ENCODE measurements at places on chromosomes 1 and 21.

DNA sequence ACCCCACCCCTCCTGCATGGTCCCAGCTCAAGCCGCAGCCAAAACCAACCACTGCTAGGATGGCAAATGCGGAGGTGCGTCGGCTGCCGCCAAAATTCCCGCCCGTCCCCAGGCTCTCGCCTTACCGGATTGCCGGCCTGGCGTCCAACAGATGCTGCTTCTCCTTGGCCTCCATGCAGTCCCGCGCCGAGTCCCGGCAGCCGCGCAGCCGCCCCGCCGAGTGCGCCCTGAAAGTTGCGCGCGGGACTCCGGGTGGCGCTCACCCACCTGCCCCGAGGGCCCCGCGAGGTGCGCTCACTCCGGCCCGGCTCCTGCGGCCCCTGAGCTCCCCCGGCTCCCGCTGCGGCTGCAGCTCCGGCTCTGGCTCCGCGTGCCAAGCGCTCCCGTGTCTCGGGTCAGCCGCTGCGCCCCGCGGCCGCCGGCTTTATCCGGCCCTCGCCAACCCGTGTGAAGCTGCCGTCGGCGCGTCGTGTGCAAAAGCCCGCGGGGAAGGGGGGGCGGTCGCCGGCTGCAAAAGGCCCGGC, at the start of gene SLC30A2:
Gene SLC30A2 (minus strand): TSS at position 397 of the 524 bp plus-strand sequence. CDS start 222 bp downstream, at position 175.
- DNase-seq: no peak

GRCh38 chr1:239053279-239053678, 333.1 kb upstream of the CHRM3 start:
- DNase-seq: no peak

GRCh38 chr1:65942476-65942875, 149.8 kb downstream of the PDE4B start:
- DNase-seq: no peak

- DNase-seq: no peak
These were observed 7.9 kb upstream of the OPRD1 start for GRCh38 chr1:28804071-28804470.

- no peak for DNase-seq
These were observed 30.9 kb downstream of the SELL start for GRCh38 chr1:169680377-169681019.

GRCh38 chr1:209412036-209412435, 171.5 kb upstream of the CAMK1G start:
- no peak for DNase-seq

DNA sequence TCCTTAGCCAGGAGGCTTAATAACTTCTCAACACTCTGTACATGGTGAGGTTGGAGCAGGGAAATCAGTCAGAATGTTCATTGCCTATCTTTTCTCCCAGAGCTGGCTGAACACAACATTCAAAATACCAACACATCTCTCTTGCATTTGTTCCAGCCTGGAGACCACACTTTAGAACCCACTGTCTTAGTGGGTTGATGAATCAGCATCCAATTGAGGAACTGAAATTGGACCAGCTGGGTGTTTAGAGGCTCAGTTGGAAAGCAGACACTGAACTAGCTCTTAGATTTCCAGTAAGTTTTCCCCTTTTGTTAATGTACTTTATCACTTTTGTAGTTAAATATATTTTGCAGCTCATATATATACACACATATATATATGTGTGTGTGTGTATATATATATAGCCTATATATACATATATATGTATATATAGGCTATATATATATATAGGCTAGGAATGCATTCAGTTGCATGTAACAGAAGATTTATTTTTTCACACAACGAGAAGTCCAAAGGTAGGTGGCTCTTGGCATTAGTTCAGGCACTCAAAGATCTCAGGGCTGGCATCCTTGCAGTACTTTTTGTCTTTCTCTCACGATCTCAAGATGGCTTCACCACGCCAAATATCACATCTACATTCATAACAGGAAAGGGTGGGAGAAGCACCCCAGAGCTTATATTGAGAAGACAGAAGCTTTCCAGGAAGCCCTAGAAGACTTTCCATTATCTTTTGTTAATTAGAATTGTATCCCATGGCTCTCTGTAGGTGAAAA, 35.0 kb upstream of the HUNK start:
- no peak for DNase-seq

GRCh38 chr1:210328032-210328745, 513 bp upstream of the HHAT start:
- no peak for DNase-seq

DNA sequence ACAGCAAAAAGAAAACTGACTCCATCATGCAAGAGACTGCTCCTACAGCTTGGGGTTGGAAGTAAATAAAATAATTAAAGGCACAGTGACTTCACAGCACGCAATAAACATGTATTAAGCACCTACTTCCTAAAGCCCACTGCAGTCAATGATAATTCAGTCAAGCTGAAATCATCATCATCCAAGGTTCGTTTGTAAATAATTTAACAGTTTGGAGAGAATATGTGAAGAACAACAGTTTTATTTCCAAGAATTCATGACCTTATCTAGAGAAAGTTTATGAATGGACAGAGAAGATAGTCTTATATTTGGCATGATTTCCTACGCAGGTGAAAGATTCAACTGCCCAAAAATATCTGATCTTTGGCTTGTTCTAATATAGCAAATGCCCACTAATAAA, 86.8 kb downstream of the SMYD3 start:
- DNase-seq: no peak

DNA sequence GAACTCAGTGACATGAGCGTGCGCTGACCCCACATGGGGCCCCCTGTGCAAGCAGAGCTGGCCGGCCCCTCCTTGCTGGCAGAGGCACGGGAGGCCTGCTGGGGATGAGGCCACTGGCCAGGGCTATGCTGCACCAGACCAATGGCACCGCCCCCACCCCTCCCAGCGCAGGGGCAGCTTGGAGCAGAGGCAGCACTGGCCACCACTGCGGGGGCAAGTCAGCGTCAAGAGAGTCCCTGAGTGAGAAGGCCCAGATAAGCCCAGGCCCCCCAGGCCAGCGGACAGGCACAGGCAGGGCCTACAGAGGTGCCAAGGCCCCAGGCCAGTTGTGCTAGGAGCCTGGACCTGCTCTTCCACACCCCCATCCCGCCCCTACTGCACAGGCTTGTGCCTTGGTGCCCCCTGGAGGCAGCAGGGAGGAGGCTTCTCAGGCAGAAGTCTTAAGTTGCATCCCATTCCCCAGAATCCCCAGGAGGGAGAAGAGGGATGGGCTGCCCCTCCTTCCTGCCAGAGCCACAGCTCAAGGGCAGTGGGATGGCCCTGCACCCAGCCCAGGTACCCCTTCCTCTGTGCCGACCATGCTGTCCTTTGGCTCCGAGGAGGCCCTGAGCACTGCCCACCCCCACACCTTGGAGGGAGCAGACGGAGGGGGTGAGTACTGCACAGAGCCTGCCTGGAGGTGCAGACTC, 35.8 kb downstream of the EPHX1 start:
- DNase-seq: peak; percentile 88

- DNase-seq: no peak
These were observed 20.9 kb downstream of the CA6 start for GRCh38 chr1:8966606-8967005.

GRCh38 chr1:243943671-243944428, 93.8 kb upstream of the AKT3 start:
- DNase-seq: peak; percentile 33

- no peak for DNase-seq
These were observed 250.6 kb upstream of the ZP4 start for GRCh38 chr1:238141353-238141752.

DNA sequence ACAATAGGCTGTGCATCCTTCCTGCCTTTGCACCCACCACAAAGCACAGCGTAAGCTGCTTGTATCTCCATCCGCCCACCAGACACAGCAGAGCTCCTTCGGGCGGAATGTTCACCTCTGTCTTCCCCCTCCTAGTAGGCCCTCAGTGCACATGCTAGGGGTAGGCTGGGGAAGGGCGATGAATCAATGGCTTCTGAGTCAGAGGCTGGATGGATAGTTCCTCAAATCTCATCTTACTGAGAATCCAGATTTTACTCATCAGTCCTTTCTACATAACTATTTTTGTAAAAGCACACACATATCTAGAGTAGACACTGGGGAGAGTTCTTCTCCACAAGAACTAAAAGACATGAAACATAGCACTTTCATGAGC, 73.8 kb downstream of the BCAR3 start:
- DNase-seq: no peak

- DNase-seq: no peak
These were observed 39.5 kb downstream of the OSBPL9 start for GRCh38 chr1:51656374-51656773.

GRCh38 chr1:9181176-9181906, 52.4 kb upstream of the GPR157 start:
- DNase-seq: no peak

- DNase-seq: no peak
These were observed 31.1 kb downstream of the C1orf21 start for GRCh38 chr1:184417916-184418315.

DNA sequence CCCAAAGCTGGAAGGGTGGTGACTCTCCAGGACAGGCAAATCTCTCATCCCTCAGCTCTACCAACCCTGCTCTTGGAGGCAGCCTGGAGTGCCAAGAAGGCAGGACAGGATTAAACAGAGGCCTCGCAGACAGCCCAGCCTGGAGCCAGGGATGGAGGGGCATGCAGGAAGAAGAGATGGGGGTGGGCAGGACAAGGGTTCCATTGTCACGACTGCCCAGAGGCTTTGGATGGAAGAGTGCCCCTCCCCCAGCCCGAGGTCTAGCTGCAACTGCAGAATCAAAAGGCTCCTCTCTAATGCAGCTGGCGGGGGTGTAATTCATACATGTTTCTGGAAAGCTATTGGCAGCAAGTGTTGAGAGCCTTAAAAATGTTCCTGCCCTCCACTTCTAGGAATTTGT, 8.8 kb downstream of the RAB7B start:
- no peak for DNase-seq

DNA sequence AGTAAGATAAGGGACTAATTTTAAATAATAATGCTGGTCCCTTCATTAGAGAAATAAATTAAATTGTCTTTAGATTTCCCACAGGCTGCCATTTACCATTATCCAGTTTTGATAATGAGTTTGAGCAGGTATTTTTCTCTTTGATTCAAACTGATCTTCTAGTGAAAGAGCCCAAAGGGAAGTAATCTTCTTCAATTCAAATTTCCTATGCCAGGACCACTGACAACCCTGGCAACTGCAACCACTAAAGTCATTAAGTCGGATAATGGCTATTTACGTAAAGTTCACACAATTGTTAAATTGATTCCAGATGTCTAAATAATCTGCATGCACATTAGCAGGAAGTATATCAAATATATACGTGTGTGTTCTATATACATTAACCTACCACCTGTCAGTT, 399.3 kb downstream of the PTPRC start:
- DNase-seq: no peak

DNA sequence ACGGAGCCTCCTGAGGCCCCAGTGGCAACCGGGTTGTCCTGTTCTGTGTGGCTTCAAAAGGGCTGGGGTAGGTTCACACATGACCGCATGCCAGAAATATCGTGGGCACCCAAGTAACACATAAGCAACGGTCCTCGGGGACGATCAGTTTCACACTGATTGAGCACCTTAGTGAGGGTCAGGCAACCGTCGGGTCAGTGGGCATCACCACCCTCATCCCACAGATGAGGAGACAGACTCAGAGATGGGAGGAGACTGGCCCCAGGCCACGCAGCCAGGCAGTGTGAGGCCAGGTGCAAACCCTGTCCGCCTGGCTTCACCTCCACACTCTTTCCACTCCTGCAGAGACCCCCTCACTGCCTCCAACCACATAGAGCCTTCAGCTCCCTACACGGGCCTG, 309.8 kb downstream of the MATN1 start:
- peak; percentile 33 for DNase-seq

DNA sequence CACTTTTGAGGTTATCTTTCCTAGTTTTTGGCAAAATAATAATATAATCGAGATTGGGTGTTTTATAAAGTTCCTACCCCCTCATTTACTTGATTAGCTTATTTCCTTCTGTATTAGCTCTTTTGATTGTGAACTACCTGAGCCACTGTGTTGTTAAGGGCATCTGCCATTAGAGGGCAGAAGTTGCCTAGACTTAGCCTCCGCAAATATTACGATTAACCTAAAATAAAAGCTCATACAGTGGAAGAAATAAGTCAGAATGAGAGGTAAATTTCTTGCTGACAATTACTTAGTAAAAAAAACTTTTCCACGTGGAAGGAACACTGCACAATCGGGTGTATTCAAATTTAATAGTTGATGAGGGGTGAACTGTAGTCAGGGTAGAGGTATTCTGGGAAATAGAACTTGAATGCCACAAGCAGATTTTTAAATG, 2.3 kb downstream of the H3-3A start:
- no peak for DNase-seq

DNA sequence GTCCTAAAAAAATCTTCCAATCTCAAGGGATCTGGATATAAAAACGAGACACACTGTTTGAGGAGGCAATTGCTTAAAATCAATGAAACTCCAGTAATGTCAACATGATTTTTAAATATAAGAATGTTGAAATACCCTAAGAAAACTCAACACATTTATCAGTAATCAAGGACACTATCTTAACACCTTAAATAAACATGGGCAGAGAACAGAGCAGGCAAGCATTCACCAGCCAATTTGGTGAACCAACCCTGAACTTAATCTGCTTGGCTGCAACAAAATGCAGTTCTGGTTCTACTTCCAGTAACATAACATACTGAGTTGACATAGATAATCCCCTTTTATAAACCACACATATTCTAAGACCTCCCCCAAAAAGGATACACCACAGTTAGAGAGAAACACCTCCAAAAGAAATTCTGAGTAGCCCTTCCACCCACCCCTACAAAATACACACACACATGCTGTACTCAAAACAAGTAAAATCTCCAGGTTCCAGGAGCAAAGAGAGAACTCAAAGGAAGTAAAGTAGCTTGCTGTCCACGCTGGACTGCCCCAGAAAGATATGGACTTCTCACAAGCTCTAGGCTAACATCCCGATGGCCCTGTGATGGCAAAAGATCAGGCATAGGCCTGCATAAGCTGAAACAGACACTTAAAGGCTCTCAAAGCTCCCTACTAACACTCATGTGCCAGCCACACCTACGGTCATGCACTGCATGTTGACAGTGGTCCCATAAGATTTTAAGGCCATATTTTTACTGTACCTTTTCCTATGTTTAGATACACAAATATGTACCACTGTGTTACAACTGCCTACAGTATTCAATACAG, 30.5 kb downstream of the TP53BP2 start:
- no peak for DNase-seq

- no peak for DNase-seq
These were observed 9.4 kb downstream of the LAPTM5 start for GRCh38 chr1:30748098-30748698.

DNA sequence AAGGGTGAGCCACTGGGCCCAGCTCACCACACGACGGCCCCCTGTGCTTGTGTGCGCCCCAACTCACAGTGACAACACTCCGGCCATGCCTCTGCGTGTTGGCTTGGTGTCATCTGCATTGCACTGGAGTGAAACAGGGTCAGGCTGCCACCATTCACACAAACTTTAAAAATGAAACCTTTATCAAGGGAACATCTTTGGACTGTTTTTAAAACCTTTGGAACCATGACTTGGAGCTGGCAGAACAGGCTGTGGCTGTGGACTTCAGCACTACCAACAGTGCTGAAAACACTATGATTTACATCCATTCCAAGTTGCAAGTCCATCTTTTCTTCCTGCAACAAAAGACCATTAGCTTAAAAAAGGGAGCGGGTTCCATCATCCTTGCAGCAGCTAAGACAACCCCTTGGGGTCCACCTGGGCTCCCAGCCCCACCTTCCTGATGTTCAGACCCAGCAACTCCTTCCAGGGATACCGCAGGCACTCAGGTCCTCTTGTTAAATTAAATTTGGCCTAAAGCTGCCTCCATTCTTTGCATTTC, 25.6 kb downstream of the POFUT2 start:
- DNase-seq: no peak
